ENCODE measurements at places on chromosomes 13 and 19.

DNA sequence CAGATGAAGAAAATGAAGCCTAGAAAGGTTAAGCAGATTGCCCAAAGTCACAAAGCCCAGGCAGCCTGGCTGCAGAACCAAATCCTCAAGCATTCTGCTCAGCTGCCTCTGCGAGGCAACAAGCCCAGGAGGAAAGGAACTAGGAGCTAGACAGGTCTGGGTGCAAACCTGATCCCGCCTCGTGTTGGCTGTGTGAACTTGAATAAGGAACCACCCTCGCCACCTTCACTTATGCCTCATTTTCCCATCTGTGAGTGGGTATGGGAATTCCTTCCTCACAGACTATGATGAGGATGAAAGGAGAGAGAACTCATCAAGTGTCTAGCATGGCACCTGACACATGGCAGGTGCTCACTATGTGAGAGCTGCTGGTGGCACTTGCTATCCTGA lies 6.6 kb downstream of the SMG9 start:
- no peak for DNase-seq

DNA sequence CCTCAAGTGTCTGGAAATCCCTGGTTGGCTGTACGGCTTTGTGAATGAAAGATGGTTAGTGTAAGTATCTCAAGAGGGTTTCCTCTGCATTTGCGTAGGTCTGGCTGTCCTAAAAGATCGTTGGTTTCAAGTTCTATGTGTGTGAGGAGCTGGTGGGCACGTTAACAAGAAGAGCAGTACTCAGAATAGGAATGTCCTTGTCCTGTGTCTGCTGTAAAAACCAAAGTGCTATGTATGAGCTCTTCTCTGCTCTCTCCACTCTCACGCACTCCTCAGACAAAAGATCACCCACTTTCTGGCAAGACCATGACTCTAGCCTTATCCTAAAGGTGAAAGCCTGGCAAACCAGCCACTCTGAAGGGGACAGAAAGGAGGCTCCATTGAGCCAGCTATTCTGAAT lies 39.1 kb downstream of the USP12 start:
- no peak for DNase-seq

DNA sequence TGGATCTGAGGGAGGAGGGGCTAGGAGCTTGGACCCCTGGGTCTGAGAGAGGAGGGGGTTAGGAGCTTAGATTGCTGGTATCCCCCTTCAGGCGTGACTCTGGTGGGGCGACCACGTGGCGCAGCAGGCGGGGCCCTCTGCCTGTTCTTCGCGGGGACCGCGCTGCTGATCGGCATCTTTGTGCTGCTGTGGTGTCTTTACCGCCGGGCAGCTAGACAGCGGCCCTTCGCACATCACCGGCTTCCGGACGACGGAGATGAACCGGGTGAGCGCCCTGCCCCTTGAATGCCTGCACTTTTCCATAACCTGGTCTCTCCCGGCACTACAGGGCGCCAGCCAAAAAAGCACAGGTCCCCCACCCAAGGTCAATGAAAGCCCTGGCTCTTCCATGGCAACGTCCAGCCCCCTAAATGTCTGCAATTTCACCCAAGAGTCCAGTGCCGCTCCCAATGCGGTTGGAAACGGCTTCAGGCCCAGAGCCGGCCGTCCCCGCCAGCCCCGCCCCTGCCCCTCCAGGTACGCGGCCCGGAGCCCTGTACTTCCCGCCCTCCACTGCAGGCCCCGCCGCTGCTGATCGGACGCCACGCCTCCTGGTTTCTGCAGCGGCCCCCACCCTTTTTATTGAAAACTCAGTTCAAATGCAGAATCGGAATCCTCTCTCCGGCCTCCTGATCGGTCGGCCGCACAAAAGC lies 2.8 kb downstream of the GFY start:
- DNase-seq: no peak

GRCh38 chr13:82719987-82720386 lies 1162.3 kb downstream of the SLITRK1 start:
- DNase-seq: no peak

GRCh38 chr19:14072535-14073260 lies at the start of gene MISP3:
Gene MISP3, plus strand, starts transcription at chr19:14072786. Its CDS starts 524 bp downstream, at chr19:14073310.
- DNase-seq: no peak
